Camera-type eye (tissue), 1 donor: ENCODE measurements at places on chromosomes 5 and 9. TPM values are rescaled to one million over a fixed set of nuclear protein-coding genes. Genes with fewer than 3 reads are reported as not detected.

GPR151 gene
- total RNA-seq, result not detected

CYSRT1 gene
- total RNA-seq, result 0.60 TPM

SVEP1 gene
- 27.3 TPM for total RNA-seq

IGFBPL1 gene
- total RNA-seq, result 11.7 TPM

TRIM36 gene
- total RNA-seq, result 32.7 TPM

PIGO gene
- 24.4 TPM for total RNA-seq

FREM1 gene
- total RNA-seq, result 20.4 TPM

ZNF454 gene
- 21.7 TPM for total RNA-seq

ADAMTS13 gene
- 5.1 TPM for total RNA-seq

RNF180 gene
- total RNA-seq, result 43.2 TPM

IFNB1 gene
- not detected for total RNA-seq

ENTREP1 gene
- total RNA-seq, result 16.7 TPM

ECM2 gene
- total RNA-seq, result 29.1 TPM

ARID3C gene
- not detected for total RNA-seq

FLT4 gene
- 15.1 TPM for total RNA-seq

UGT3A2 gene
- total RNA-seq, result 1.7 TPM

WDR38 gene
- not detected for total RNA-seq

OR1J2 gene
- total RNA-seq, result not detected

OR13C3 gene
- not detected for total RNA-seq

BARHL1 gene
- total RNA-seq, result not detected

ZDHHC11 gene
- total RNA-seq, result 10.3 TPM

IL31RA gene
- total RNA-seq, result 1.0 TPM

PCDHGA6 gene
- total RNA-seq, result 13.2 TPM
